Stimulated activated CD8-positive, alpha-beta memory T cell treated with anti-CD3 and anti-CD28 coated beads, Interleukin-15, amount 100 ng/mL, for 1 hour (primary cell): ENCODE measurements at places on chromosomes 7 and 10.

GRCh38 chr7:141533149-141533949 lies 17.9 kb upstream of the AGK start:
- peak; percentile 36 for DNase-seq

DNA sequence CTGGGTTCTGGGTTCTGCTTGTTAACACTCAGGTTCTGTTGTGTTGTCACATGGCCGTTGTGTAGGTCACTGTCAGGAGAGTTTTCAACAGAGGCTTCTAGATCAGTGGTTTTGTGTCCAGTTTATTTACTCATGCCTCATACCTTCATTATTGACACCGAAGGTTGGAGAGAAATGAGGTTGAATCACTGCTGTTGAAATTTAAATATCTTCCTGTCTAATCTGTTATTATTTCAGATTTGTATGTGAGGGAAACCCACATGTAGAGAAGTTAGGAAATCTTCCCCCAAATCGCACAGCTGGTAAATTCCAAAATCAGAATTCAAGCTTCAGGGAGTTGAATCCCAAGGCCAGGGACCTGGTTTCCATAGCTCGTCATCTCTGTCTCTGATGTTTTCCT lies 28.3 kb upstream of the KLF6 start:
- no peak for DNase-seq

DNA sequence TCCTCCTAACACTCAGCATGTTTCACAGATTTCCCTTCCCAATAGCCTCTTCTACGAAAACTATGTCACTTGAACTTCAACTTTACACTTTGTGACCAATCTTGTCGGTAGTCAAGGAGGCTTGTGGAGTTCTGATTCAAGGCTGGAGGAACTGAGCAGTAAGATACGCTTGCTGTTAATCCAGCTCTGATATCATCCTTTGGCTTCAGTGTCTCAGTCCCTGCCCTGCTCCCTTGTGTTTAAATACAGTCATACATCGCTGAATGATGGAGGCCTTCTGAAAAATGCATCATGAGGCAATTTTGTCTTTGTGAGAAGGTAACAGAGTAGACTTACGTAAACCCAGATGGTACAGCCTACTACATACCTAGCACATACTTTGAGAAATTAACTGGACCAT lies 173.6 kb downstream of the RNF133 start:
- no peak for DNase-seq

DNA sequence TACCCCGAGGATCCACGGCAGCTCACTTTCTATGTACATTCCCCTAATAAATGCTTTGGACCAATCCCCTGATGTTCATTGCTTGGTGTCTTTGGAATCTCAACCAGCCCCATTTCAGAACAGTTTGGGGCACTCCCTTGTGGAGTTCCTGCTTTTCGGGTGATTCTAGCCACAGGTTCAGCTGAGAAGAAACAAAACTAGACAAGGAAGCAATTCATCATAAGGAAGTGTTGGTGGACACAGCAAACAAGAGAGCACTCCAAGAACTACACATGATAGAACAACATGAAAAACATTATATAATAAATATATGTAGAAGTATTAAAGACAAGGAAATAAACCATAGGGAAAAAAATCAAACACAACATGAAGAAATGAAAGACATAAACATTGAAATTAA lies 6.0 kb upstream of the CCDC136 start:
- DNase-seq, result no peak

DNA sequence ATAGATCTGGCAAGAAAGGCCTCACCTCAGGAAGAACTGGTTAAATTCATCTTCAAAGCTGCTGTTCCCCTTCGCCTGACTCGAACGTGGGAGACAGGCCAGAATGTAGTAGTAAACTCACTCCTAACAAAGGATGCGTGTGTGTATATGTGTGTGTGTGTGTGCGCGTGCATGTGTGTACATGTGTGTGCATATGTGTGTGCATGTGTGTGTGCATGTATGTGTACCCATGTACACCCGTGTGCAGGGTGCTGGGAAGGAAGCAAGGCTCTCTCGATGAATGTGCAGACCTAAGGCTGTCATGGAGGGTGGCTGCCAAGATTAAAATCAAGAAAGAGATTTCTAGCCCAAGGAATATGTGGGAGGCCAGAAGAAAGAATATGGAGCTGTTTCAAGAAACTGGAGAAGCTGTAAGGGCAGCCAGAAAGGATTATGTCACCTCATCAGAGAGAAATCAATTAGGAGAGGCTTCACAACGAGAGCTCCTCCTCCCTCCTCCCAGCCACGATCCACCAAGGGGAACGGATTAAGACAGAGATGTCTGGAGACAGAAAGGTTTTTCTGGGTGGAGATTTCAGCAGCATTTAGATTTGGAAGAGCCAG lies 34.0 kb upstream of the LBX1 start:
- no peak for DNase-seq

DNA sequence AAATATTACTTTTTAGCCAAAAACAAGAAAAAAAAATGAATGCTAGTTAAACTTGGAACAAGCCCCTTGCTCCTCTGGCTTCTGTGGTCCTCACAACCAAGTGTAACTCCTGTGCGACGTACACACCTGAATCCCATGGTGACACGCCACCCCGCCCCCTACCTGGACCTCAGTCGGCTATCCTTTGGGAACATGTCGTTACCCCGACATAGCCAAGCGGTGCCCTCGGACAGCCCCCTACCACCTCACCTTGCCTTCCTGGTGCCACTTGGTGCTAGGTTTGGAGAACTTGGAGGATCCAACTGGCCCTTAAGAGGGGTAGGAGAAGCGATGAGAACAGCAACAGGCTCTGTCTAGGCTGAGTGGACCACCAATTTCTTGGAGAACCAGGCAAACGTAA lies 12.0 kb upstream of the SMARCD3 start:
- no peak for DNase-seq

- DNase-seq, result no peak
These were observed 112.3 kb downstream of the CACNA2D1 start for GRCh38 chr7:82331234-82331633.

GRCh38 chr7:55073976-55074528 lies 55.2 kb downstream of the EGFR start:
- DNase-seq, result no peak

DNA sequence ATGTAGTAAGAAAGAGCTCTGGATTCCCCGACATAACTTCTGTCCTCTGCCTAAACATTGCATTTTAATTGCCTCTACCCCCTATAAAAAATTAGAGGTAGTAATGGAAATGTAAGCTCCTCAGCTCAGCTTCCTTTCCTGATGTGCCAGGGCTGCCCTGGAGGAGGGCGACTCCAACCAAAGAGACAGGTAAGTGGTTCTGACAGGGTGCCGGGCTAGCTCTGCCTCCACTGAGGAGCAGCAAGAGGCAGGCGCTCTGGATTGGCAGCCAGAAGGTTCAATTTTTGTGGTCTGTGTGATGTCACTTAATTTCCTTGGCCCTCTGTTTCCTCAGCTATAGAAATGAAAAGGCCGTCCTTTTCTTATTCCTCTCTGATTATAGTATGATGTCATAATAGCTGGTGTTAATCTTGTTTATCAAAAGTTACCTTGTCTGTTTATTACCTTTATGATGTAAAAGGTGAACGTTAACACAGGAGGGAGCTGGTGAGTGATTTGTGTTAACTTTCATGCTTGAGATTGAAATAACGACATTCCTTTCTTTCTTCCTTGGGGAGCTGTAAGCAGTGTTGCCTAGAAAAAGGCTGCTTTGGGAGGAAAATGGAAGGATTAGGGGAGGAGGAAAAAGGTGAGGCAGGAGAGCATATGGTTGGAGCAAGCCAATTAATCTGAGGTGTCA lies 51.8 kb downstream of the ANLN start:
- DNase-seq, result no peak

DNA sequence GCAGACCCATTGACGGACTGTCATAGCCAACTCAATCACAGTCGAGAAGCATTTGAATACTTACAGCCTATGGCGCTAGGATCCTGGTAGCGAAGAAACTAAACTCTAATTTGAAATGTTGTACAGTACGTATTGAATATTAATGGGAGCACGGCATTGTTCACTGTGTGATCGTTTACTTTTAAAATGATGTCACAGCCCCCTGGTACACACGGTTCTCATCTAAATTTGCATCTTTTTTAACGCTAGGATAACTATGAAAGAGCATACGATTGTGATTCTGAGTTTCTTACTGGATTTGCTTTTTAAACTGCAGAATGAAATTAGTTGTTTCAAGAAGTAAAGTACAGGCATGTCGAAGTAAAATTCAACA lies 895 bp upstream of the NAPEPLD start:
- DNase-seq, result no peak

- no peak for DNase-seq
These were observed 108.6 kb downstream of the LRRC4 start for GRCh38 chr7:127922656-127923055.

- no peak for DNase-seq
These were observed 178.6 kb downstream of the CDK14 start for GRCh38 chr7:90774706-90775105.

DNA sequence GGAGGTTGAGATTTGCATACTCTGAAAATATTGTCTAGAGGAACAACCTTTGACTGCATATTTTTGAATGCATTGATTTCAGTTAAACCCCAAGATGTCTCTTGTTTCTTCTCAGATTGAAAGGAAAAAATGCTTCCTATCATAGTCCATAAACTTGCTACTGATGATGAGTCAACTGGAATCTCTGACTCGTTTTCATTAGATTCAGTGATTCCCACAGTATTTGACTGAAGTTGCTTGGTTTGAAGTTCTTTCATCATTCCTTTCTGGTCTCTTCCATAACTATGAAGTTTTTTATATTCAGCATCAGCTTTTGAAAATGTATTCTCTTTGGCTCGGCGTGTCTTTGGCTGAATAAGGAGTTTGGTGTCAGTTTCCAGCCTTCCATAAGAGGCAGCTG lies 10.7 kb downstream of the PEX1 start:
- DNase-seq, result no peak

DNA sequence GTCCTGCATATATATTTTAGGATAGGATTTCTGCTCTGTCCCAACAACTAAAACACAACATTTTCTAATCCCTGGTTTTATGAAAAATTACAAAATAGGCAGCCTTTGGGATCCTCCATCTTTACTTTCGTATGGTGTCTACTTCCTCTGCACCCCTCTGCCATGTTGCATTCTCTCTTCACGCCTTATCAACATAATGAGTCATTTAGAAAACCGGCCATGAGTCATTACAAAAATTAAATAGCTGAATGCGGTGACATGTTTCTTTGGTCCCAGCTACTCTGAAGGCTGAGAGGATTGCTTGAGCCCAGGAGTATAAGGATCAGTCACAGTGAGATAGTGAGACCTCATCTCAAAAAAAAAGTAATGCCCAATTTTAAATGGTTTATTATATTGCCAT lies 148.1 kb upstream of the CELF2 start:
- no peak for DNase-seq

- DNase-seq, result no peak
These were observed 49.9 kb downstream of the NRCAM start for GRCh38 chr7:108406222-108406890.

DNA sequence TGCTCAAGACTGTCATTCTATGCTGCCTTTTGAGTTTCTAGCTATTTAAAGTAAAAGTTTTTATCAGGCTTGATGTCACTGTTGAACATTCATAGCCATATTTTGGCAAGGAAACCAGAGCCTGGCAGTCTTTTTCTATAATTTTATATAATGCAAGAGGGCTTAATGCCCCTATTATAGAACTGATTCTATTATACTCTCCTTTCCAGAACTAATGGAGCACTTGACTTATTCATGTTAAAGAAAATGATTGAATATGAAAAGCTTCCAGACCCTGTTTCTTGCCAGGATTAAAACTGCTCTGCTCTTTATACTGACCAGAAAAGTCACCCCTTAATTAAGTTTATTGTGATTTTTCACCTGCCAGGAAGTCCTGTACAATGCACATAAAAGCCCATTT lies 337.6 kb upstream of the CHRM2 start:
- no peak for DNase-seq

- no peak for DNase-seq
These were observed 66.5 kb downstream of the VWA2 start for GRCh38 chr10:114305521-114305925.

- DNase-seq, result peak; percentile 65
These were observed at the start of gene SLC12A9 for GRCh38 chr7:100852048-100852872. SLC12A9 (plus strand) TSS chr7:100852713; CDS start chr7:100854198, 1,485 bp downstream.
